ENCODE measurements at places on chromosomes 5 and 9.
A peak's percentile ranks its signal among the peaks of the same experiment; 100 is the strongest.

DNA sequence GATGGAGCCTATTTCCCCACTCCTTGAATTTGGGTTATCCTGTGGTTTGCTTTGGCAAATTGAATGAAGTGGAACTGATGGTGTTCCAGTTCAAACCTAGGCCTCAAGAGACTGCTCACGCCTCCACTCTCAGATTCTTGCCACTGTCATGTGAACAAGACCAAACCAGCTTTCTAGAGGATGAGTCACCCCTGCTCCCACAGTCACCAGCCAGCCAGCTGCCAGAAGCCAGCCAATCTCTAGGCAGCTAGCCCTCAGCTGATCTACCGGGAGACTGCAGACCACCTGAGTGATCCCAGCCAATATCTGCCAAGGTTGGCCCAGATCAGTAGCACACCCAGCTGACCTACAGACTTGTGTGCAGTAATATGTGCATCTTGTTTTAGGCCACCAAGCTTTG lies 300.6 kb downstream of the TMEM38B start:
- DNase-seq: peak; percentile 13

GRCh38 chr5:117943541-117943940 lies 1044.8 kb downstream of the DTWD2 start:
- DNase-seq: no peak

GRCh38 chr9:8419596-8420275 lies 620.2 kb upstream of the DMAC1 start:
- no peak for DNase-seq

DNA sequence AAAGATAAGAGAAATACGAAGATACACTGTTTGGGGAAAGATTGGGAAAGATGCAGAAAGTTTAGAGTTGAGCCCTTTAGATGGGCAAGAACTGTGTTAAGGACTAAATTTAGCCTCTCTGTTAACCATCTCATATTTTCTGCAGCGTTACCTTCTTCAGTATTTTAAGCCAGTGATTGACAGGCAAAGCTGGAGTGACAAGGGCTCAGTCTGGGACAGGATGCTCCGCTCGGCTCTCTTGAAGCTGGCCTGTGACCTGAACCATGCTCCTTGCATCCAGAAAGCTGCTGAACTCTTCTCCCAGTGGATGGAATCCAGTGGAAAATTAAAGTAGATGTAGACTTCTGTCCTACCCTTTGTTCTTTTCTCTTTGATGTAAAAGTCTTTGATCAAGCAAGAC lies 26.4 kb upstream of the LNPEP start:
- no peak for DNase-seq

DNA sequence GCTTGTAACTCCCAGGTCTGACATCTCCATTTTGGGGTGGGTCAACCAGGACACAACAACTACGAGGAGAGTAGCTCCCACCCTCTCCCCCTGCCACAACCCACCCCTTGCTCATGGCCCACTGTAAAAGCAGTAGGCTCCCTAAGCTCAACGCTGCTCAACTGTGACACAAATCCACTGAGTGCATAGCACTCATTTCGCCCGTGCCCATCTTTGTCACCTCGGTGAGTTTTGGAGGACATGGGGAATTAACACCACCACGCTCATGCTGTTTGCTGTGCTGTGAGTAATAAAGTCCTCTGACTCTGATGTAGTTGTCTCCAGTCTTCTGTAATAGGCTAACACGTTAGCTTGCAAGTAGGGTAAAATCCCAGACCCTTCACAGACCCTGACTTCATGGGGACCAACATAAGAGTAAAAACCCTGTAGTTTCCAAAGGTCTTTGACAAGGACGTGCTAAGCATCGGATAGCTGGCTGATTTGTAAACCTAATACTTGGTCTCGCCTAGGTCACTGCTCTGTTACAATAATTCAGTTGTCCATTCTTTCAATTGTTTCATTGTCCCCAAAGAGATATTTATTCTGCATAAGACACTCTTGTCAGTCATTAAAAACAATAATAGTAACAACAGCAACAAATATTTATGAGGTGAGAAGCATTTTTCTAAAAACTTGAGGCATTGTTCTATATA lies 7.7 kb downstream of the PLGRKT start:
- no peak for DNase-seq

GRCh38 chr9:114619191-114619761 lies 8.2 kb downstream of the TMEM268 start:
- DNase-seq: peak; percentile 31

DNA sequence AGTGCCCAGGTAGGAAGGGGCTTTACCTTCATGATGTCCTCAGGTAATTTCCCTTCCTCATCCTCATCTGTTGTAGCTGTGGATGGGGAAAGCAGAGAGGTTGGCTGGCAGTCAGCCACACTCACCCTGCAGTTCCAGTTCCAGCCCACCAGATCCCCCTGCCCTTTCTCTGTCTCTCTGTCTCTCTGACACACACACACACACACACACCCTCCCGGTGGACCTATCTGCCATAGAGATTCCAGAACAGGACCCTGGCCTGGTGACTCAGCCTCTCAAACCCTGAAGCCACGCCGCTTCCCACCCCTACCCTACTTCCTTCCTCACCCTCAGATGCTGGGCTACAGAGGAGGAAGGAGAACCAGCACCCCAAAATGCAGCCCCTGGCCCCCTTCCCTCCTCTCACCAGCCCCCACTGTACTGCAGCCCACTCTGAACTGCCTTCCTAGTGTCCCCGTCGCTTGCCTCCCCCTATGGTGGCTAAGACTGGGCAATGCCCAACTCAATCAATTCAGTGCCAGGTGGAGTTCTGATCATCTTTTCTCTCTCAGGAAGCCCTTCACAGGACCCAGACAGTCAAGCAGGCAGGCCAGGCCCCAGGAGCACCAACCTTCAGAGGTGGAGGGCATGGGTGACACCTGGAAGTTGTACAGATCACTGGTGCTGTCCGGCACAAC lies 4.8 kb downstream of the IRF1 start:
- no peak for DNase-seq

DNA sequence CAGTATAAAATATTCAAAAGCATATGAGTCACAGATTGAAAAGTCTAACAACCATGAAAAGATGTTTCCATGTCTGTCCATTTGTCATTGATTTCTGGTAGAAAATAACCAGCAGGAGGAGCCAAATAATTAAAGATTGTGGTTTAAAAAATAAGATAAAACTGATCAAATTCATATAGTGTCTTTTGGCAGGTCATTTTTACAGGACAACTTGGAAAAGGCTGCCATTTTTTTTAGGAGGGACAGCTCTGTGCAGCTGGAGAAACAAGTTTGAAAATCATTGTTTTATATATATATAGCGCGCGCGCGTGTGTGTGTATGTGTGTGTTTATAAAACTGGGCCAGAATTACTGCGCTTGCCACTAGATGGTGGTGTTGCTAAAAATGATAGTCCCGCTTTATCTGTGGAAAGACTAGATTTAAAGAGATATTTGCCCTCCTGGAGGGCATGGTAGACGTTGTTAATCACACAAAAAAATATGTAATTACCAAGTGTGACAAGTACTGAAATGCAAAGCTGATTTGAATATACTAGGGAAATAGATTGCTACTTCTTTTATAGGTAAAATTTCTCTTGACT lies 1.3 kb upstream of the TRMO start:
- DNase-seq: peak; percentile 42

- DNase-seq: no peak
Measured at GRCh38 chr5:18097817-18098216, 463.6 kb downstream of the TAF11L14 start.

DNA sequence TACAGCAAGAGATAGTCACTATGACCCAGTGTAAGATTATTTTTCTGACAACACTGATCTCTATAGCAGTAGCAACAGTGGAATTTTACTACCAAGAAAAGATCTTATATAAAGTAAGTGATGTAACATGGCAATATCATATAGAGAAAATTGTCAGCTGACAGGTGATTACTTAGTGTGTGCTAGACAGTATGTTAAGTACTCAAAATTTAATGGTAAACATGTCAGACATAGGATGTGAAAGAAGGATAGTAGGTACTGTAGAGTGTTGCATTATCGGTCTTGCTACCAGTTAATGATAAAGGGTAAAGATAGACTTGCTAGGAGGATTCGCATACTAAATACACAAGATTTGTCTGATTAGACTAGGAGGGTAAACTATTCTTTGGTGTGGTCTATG lies 247.4 kb downstream of the CYLC2 start:
- no peak for DNase-seq

DNA sequence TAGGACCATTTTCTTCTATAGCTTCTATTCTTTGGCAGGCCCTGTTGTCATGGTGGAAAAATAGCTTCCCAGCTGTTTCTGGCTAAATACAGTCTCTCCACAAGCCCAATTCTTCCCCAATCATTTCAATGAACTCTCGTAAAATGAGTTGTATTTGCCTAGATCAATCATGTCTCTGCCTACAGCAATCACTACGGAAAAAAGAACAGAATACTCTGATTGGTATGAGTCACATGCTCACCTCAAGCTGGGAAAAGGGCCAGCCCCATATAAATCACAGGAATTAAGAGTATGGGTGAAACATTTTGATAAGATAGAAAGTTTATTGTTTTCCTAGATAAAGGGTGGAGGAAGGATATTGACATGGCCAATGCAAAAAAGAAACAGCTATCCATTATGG lies 711.4 kb downstream of the EFNA5 start:
- DNase-seq: no peak

All from epithelial cell of proximal tubule (primary cell).